D341Med (cell line): ENCODE measurements at places on chromosomes 12 and 14.

- DNase-seq = no peak
These were observed 77.5 kb downstream of the PHLDA1 start for GRCh38 chr12:75954041-75954440.

- no peak for DNase-seq
These were observed 20.9 kb downstream of the NR1H4 start for GRCh38 chr12:100494538-100494937.

DNA sequence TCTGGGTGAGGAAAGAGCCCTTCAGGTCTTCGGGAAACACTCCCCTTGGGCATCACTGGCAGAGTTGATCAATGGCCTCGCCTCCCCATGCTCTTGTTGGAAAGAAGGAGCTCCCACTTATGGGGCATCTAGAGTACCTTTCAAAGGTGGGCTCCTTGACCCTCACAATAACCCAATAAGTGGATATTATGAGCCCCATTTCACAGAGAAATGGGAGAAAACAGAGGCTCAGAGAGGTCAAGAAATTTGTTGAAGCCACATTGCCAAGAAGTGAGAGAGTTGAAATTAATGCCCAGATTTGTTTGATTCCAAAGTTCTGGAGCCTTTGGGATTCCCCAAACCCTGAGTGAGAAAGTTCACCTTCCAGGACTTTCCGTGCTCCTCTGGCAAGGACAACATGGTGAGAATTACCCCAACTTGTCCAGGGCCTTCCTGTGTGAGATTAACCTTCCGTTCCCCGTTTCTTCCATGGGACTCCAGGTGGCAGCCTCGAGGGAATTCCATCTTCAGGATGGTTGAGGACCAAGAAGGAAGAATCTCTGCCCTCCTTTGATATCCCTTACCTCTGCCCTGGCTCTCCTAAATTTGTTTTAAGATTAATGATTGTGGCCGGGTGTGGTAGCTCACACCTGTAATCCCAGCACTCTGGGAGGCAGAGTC is 7.5 kb upstream of the CHD4 start:
- no peak for DNase-seq

GRCh38 chr12:47236109-47236714 is 156.5 kb upstream of the AMIGO2 start:
- DNase-seq = no peak

DNA sequence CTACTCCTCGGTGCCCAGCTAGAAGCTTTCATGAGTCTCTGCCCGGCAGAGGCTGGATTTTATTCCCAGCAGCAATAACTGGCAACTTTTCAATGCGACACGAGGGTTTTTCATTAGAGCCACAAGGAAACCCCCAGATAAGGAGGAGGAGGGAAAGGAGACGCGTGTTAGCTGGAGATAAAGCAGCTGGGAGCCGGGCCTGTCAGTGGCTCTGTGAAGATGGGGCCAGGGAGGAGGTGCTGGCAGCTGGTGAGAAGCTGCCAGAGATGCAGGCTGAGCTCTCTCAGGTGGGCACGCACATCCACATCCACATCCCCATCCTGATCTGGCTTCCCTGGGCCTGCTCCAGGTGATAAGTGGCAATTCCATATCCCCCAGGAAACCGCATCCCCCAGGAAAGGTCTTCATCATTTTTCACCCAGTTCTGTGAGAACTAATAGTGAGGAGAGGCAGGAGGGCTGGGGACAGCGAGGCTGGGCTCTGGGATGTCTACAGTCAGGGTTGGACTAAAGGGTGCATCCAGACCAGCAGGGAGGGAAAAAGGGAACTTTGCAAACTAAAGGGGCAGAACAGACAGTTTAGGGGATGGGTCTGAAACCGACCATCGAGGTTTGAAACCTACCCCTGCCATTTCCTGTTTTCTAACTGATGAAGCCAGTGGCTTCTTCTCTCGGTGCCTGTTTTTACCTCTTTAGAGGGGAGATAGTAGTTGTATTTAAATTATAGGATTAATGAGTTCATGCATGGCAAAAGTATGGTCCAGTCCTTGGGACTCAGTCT is 413.2 kb downstream of the DPF3 start:
- no peak for DNase-seq

GRCh38 chr12:75870878-75871277 is 160.7 kb downstream of the PHLDA1 start:
- DNase-seq = no peak

GRCh38 chr12:104423273-104423672 is 33.5 kb upstream of the CHST11 start:
- no peak for DNase-seq

DNA sequence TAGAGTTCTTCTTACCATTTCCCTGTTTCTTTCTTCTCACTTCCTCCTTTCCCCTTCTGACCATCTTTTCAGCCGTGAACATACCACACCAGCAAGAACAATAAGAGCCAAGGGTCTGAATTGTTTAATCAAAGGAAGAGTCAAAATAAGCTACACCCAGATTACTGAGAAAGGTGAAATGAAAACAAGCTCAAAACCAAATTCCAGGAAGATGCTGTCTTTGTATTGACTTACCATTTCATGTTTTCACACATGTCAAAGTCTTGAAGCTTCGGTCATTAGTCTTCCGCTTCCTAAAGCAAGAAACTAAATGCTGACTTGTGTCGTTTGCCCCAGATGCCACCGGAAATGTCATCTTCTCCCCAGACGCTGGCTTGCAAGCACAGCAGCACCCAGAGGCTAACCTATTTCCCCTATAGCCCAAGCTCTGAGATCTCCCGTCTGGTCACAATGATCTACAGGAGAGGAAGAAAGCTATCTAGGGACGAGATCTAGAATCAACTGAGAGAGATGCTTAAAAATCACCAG is 136.5 kb upstream of the AMIGO2 start:
- no peak for DNase-seq

GRCh38 chr14:24331731-24332267 is 3.1 kb downstream of the ADCY4 start:
- no peak for DNase-seq

GRCh38 chr12:22287776-22288621 is 46.5 kb downstream of the ST8SIA1 start:
- no peak for DNase-seq

DNA sequence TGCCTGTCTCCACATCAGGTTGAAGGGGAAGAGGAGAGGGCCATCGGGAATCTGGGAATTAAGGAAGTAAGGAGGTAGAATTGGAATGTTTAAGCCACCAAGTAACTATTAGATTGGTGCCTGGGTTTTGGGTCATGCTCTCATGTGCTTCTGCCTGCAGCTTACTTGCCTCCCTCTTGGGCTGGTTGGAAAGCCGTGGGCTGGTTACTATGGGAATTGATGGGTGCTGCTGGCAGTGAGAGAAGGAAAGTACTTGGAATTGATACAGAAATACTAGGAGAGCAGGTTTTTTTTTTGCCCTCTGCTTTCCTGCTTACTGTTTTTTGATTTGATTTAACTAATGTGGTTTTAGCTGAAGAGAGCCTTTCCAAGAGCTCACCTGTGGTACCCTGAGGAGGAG is 493.5 kb upstream of the RGS6 start:
- DNase-seq = no peak

DNA sequence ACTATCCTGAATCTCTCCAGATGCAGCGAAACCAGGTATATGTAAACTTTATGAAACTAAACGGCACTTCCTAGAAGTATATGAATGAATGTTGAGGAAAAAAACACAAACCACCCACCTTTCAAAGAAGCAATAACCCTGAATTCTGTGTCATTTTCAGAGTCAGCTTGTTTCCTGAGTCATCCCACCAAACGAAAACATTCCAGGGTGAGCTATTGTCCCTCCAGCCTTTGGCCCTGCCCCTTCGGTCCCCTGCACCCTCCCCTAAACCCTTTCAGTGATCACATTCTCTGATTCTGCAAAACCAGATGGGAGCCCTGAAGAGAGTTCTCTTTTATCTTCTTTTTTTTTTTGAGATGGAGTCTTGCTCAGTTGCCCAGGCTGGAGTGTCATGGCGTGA is 202.6 kb upstream of the ALG10B start:
- DNase-seq = no peak

DNA sequence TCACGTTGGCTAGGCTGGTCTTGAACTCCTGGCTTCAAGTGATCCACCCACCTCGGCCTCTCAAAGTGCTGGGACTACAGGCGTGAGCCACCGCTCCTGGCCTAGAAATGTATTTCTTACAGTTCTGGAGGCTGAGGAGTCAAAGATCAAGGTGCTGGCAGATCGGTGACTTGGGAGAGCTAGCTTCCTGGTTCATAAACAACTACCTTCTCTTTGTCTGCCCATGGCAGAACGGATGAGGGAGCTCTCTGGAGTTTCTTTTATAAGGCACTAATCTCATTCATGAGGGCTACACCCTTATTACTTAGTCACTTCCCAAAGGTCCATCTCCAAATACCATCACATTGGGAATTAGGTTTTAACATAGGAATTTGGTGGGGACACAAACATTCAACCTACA is 38.9 kb downstream of the SLC17A8 start:
- DNase-seq = no peak

GRCh38 chr12:108604208-108604941 is 6.5 kb upstream of the TMEM119 start:
- DNase-seq = no peak

DNA sequence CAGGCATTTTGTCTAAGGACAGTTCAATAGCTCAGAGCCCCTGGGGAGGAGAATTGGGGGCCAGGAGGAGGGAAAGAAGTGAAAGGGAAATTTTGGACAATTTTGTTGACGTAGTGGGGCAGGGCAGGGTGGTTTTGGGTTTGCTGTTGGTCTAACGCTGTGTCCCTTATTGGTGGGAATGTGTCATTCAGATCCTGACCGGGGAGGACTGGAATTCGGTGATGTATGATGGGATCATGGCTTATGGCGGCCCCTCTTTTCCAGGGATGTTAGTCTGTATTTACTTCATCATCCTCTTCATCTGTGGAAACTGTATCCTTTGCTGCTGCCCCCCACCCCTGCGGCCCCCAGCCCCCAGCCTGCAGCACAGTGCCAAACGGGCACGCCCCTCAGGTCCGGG is 212.1 kb upstream of the FKBP4 start:
- DNase-seq = no peak

DNA sequence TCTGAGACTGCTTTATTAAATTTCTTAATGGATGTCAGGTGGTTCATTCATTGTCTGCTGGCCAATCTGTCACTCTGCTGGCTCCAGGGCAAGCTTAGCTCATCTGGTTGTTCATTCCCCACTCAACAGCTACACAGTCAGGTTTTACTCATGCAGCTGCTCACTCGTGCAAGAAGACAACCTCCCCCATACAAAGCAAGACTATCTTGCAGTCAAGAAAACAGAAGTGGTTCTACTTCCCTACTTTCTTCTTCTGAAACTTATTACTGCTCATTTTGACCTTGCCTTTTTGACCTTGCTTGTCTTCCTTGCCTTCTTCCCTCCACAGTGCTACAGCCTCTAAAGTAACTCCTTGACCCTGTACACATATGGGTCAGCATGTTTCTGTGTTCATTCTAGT is 277.9 kb downstream of the SSPN start:
- DNase-seq = no peak

GRCh38 chr14:102231476-102232347 is 73.3 kb downstream of the MOK start:
- no peak for DNase-seq

DNA sequence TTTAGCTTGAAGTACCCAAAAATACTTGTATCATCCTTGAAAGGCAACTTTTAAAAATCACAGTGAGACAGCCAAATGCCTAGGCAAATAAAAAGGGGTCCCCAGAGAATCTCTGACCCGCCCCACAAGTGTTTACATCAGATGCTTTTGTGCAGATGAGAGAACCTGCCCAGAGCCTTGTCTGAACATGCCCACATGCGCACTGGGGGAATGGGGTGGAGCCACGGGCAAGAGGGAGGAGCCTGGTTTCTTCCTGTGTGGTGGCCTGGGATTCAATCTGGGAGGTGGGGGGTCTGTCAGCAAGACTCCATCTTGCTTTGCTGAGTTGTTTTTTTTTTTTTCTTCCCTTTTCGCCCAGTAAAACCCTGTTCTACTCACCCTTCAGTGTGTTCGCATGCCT is 381.7 kb upstream of the CCDC196 start:
- DNase-seq = no peak

DNA sequence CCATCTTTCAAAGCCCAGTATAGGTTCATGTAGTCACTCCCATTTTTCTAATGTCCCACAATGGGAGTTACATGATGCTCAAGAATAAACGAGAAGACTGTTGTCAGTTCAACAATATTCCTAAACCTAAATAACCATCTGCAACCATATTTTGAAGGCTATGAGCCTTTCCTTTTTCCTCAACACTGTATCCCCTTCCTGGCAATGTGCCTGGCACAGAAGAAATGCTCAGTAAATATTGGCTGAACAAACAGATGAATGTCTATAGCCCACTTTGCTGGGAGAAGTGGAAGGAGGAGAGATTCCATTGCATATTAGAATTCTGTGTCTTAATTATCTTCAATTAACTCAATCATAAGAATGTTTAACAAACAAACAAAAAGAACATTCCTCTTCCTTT is 6.1 kb downstream of the ARMH4 start:
- no peak for DNase-seq

GRCh38 chr14:56026506-56026905 is 91.7 kb upstream of the PELI2 start:
- no peak for DNase-seq

- no peak for DNase-seq
These were observed 20.6 kb upstream of the PKP2 start for GRCh38 chr12:32917094-32917611.

GRCh38 chr14:51318813-51319597 is 79.0 kb downstream of the TMX1 start:
- peak; percentile 63 for DNase-seq

- no peak for DNase-seq
These were observed 2.3 kb downstream of the OTUB2 start for GRCh38 chr14:94028450-94028826.

GRCh38 chr12:78331181-78331580 is 500.5 kb downstream of the NAV3 start:
- no peak for DNase-seq

DNA sequence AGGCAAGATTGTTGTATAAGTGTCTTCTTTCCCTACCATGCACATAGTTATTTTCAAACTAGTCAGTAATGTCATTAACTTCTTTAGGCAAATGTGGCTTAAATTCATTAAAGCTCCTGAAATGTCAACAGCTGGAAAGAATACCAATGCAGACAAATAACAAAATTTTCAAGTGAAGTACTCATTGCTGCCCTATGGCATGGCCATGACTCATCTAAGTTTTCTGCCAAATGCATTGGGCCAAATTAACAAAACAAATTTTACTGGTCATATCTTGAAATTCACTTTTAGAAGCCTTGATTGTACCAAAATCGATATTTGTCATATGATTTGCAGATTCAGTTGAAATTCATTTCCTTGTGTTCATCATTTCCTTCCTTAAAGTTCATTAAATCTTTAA is 915.9 kb downstream of the SLC6A15 start:
- no peak for DNase-seq

DNA sequence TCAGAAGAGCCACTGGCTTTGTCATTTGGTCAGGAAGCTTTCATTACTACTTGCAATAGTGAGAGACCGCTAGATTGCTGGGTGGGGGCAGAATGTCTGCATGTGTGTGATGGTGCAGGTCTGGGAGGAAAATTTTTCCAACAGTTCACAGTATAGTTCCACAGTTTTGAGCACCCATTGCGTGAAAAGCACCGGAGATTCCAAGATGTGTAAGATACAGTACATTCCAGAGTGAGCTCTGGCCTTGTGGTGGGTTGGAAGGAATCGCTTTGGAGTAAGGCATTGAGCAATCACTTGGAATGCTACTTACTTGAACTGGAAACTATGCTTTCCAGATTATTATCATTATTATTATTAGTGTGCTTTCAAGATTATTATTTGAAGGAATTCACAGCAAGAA is 47.6 kb upstream of the FRMD6 start:
- no peak for DNase-seq

GRCh38 chr12:50224026-50224692 is 57.0 kb upstream of the CERS5 start:
- DNase-seq = peak; percentile 59
